ENCODE measurements at places on chromosomes 3 and 15. TPM values are rescaled to one million over a fixed set of nuclear protein-coding genes. Genes with fewer than 3 reads are reported as not detected.

The RAB6B gene
- total RNA-seq, result 0.65 TPM

DNA sequence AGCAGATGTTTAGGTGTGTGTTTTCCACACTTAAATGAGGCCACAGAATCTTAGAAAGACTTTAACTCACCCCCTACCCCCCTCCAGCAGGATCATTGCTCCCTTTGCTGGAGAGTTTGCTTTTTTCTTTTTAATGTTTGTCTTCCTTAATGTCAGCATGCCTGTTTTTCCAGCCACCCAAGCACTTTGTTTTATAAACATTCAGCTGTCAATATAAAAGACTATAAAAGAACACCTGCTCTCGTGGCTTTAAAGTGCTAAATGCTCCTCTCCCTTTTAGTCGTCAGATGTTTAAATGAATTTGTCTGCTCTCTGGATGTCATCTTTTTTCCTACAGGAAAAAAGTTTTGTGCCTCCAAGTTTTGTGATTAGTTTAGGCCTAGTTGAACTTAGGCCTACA is 61.7 kb downstream of the SIDT1 start:
- DNase-seq, result no peak

GRCh38 chr3:49427586-49427985 is 1.5 kb downstream of the NICN1 start:
- no peak for DNase-seq

DNA sequence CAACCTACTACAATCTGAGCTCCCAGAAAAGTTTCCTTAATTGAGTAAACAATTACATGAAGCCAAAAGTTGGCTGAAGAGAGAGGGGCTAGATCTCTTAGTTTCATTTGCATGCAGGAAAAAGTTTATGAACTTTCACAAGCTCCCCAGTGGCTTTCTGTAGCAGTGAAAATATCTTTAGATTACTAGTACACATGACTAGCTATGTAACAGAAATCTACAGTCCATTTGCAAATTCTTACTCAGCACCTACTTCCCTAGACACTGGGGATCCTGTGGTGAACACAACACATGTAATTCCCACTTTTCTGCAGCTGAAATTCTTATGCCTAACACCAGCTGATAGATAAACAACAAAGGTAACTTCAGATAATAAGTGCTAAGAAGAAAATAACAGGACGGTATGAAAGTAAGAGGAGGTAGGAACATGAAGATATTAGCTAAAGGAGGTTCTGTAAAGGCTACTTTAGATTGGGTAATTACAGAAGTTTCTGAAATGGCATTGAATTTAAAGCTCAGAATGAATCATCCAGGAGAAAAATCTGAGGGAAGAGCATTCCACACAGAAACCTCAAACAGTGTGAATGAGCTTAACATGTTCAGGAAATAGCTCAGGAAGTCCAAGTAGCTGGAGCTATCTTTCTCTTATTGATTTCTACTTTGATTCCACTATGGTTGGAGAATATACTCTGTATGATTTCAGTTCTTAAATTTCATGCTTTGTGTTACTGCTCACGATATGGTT is 204.8 kb downstream of the MAGI1 start:
- DNase-seq, result no peak

The CCRL2 gene
- 2.2 TPM for total RNA-seq

DNA sequence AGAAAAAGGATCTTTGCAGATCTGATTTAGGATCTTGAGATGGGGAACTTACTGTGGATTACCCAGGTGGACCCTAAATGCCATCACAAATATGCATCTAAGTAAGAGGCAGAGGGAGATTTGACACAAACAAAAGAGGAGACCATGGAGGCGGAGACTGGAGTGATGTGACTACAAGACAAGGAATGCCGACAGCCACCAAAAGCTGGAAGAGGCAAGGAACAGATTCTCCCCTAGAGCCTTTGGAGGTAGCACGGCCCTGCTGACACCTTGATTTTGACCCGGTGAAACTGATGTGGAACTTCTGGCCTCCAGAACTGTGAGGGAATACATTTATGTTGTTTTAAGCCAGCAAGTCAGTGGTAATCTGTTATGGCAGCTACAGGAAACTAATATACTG is 44.0 kb downstream of the GASK1A start:
- no peak for DNase-seq

DNA sequence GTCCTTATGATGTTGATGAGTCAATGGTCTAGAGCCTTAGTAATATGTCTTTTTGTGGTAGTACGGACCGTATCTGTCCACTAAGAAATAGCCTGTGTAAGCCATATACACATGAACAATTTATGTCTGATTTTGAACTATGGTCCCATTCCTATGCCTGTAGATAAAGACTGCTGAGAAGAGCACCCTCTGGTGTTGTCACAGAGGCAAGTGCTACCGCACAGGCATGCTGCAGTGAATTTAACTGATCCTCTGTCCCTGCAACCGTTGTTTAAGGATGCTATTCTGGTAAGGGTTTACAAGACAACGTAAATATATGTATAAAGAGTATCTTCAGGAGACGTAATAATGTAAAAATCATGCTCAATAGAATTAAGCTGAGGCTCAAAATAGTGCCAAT is 170.7 kb downstream of the UBE3A start:
- no peak for DNase-seq

- no peak for DNase-seq
These were observed 64.0 kb downstream of the ITGB5 start for GRCh38 chr3:124823206-124823605.

The TUSC7 gene
- not detected for total RNA-seq

DNA sequence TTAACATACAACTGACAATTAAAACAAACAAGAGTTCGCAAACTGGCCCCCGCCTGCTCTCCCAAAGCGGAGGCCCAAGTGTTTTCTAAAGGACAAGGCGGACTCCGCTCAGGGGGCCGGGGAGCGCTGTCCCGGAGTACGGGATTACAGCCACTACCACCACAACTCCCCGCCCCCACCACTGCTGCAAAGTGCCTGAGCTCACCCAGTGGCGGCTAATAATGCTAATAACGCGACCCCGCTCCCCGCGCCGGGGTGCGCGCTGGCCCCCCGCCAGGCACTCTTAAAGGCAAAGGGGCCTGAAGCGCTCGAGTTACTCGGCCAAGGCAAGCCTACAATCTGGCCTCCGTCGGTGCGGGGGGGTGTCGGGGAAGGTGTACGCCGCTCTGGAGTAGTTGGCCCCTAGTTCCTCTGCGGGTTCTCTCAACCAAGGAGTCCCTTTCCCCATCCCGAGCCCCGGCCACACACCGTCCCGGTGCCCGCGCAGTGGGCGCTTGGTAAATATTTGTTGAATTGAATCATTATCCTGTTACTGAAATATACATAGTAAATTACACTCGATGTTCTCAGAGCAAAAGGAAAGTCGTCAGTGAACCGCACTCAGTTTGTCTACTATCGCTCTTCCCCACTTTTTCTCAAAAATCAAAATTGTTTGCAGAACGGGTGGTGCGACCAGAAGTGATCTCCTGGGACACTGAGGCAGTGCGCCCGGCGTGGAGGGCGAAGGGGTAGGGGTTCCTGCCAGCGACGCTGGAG is 827 bp downstream of the WNT5A start:
- no peak for DNase-seq

DNA sequence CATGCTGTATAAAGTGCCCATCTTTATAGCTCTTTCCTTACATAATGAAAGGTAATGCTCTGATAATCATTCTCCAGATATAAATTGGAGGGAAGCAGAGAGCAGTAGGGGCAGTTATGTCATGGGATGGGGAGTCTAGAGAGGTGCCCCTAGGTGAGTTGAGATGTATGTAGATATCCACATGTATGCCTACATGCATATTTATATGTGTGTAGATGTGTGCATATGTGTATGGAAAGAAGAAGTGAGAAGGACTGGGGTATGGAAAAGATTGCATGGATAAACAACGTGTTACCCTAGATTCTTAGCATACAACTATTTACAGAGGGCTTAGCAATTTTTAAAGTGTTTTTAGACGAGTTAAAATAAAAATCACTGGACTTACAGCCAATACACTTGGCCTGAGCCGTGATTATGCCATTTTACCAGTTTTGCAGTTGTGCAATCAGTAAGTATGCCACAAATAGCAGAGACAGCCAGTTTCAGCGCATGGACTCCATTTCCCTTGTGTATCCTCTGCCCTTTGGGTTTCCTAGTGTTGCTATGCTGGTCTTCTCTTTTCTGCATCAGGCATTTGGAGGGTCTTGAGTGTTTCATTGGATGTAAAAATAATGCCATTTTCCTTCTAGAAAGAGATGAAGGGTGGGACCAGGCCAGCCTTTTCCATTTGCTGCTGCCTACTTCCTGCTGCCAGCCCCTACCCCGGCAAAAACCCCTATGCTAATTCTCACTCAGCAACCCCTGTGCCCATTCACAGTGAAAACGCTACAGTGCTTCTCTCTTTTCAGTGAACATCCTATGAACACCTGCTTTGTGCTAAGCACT is 199.4 kb upstream of the NR2E3 start:
- DNase-seq, result no peak

DNA sequence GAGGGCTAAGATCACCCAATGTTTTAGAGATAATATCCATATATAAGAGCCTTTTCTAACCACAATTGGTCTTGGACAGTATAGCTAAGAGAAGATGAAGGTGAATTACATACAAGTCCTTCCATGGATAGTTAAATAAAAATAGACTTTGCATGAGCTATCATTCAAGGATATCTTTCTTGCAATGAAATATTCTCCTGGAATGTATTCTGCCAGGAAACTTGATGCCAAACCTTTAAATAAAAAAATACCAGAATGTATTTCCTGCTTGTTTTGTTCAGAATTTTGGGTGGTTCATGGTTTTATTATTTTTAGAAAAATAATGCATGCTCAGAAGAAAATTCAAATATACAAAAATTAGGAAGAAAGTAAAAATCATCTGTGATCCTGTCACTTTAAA is 88.8 kb upstream of the PPIB start:
- no peak for DNase-seq

The GOLGA8J gene
- not detected for total RNA-seq

The NTRK3 gene
- 0.24 TPM for total RNA-seq

GRCh38 chr3:172369590-172370259 is 78.5 kb downstream of the GHSR start:
- DNase-seq, result no peak

GRCh38 chr3:187849016-187849654 is 103.9 kb upstream of the BCL6 start:
- DNase-seq, result no peak

DNA sequence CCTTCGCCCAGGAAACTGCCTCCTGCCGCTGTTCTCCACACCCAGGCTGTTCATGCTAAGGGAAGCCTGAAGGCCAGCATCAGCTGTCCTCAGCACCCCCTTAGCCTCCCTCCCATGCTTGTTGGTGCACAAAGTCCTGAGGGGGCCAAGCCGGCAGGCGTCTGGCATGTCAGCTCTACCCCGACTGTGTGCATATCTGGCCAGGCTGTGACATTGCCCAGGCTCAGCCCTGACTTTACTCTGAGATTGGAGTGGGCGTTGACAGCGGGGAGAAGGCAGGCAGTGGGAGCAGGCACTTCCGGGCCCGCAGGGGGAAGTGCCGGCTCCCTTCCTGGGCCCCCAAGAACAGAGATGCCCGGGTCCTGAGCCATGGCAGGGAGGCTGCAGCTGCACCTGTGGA is 492.2 kb downstream of the AGBL1 start:
- DNase-seq, result no peak

DNA sequence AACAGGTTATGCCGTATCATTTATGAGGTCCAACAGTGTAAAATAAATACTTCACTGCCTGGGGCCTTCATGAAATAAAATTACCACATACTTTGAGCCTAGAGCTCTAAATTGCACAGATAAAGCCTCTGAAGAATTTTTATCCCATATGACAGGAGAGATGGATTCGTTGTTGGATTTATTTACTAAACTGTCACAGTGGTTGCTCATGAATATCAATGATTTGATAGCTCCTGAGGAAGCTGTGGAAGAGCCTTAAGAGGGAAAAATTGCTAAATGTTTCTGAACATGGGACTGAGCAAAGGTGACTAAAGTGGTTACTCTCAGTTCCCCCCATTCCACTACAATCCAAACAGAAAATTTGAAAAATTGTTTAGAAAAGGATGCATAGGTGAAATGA is 558.9 kb upstream of the IL12A start:
- DNase-seq, result no peak

DNA sequence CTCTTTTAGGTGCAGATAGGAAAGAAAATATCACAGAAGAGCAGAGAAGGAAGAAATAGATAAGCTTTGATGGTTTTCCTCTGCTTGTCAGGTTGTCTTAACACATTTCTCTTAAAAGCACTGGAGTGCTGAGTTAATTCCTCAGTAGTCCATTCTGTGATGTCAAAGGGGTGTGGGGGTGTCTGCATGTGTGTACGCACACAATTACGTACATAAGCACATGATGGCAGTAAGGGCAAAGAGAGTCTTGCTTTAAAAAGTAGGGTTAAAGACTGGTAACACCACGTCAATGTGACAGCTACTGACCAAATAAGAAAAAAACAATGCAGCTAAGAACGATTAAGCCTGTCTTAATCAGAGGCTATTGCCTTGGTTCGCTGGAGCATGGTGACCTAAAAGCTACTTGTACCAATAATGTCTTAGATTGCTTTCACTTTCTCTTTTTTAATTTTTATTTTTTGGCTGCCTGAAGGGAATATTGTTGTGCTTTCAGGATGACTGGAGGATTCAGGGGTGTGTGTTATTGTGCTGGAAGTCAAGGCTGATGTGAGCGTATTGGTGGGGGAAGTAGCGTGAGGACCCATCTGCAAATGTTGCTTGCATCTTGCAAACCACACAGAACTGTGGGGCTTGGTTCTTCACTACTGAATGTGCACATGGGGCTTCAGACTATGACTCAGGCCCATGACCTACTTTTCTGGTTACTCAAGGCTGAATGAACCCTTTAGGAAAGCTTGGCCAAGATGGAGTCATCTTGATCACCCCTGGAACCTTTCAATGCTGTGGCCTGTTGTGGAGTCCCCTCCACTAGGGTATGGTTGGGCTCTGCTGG is 417.8 kb upstream of the TPM1 start:
- DNase-seq, result no peak

DNA sequence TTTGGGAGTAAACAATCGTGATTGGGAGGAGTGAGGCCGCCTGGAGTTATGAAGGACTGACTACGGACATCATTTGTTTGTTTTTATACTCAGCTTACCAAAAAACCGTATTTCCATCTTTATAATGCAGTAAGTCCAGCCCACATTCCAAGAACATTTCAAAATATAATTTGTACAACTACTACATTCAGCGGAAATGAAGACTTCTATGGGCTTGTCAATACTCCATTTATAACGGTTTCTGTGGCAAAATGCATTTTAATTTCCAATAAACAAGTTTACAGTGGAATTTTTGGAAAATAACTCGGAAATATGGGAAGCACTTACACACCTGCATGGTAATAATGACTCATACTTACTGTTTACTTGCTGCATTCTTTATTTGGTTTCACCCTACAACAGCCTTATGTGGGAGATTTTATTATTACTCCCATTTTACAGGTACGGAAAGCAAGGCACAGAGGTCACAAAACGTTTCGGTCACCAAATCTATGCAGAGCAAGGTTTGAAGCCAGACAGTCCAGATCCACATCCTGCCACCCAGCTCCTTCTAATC is 62.3 kb downstream of the LDHAL6B start:
- DNase-seq, result no peak

- DNase-seq, result no peak
These were observed 22.1 kb downstream of the PDE8A start for GRCh38 chr15:85003593-85004312.

The GOLGA8N gene
- 7.7 TPM for total RNA-seq

The SLC49A4 gene
- 1.9 TPM for total RNA-seq
